ENCODE measurements at places on chromosomes 4 and X.
A peak's percentile ranks its signal among the peaks of the same experiment; 100 is the strongest.

DNA sequence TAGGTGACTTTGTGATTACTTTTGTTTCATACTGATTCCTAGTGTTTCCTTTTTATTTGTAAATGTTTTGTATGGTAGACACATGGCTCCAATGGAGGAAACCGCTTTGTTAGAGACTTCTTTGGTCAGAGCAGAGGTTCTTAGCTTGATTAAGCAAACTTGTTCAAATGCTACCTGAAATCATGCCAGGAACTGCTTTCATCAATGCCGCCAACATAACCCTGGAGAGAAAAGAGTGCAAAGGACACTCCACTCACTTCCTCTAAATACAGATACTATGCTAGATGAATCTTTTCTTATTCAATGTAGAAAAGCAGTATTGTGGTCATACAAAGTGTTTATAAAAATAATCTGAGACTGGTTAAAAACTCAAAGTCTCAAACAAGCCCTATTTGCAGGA, 25.7 kb upstream of the COX7B2 start:
- no peak for DNase-seq

GRCh38 chr4:169189372-169189771, 81.4 kb downstream of the SH3RF1 start:
- no peak for DNase-seq

- DNase-seq = no peak
These were observed 102.6 kb downstream of the MMRN1 start for GRCh38 chr4:89997171-89997704.

- peak; percentile 45 for DNase-seq
These were observed 18.4 kb downstream of the WDFY3 start for GRCh38 chr4:84948056-84948455.

- DNase-seq = no peak
These were observed 9.1 kb upstream of the FGFR3 start for GRCh38 chr4:1783970-1784369.

GRCh38 chrX:44947995-44948394, 75.0 kb downstream of the KDM6A start:
- no peak for DNase-seq

Data from EH (cell line).